Mucosa of gallbladder (tissue), 1 donor: ENCODE measurements at places on chromosomes 2 and 18. TPM values are rescaled to one million over a fixed set of nuclear protein-coding genes. Genes with fewer than 3 reads are reported as not detected.

DNA sequence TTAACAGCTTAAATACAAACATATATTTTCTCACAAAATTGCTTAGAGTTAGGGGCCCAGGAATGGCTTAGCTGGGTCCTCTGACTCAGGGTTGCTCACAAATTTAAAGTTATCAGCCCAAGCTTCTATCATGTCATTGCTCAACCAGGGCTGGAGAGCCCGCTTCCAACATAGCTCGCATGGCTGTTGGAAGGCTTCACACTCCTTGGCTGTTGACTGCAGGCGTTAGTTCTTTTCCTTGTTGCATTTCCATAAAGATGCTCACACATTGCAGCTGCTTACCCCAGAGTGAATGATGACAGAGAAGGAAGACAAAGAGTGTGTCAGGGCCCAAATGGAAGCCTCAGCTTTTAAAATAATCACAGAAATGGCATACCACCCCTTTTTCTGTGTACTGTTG lies 62.9 kb upstream of the TFPI start:
- DNase-seq: no peak

Gene ARHGAP15
- total RNA-seq: 10.0 TPM

DNA sequence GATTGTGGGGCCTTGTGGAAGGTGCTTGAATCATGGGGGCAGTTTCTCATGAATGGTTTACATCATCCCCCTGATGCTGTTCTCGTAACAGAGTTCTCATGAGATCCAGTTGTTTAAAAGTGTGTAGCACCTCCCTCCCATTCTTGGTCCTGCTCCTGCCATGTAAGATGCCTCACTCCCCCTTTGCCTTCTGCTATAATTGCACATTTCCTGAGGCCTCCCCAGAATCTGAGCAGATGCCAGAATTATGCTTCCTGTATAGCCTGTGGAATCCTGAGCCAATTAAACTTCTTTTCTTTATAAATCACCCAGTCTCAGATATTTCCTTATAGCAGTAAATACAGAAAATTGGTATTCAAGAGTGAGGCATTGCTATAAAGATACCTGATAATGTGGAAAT lies 15.6 kb upstream of the WDR75 start:
- DNase-seq: no peak

DNA sequence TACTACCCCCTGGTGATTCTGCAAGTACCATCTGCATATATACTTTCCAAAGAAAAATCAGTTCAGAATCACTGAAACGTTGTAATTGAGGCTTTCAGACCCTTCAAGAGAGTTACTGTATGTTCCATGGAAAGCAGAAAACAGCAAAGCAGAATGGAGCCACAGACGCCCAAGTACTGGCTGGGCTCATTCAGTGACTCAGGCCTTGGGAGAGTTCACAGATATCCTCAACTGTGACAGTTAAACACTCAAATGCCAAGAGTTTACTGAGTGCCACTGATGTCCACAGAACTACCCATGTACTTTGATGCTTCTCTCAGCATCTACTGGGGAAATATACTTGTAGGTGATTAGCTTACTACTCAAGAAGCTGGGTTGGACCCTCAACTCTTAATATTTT lies 303.4 kb downstream of the TCF4 start:
- DNase-seq: no peak

- DNase-seq: no peak
These were observed 23.1 kb upstream of the RAB31 start for GRCh38 chr18:9684881-9685614.

Gene TEX44
- total RNA-seq: not detected

- DNase-seq: no peak
These were observed 11.8 kb upstream of the FTCDNL1 start for GRCh38 chr2:199862788-199863187.

Gene SH3RF3
- total RNA-seq: 11.5 TPM

Gene CXCR4
- total RNA-seq: 61.1 TPM

Gene HOXD13
- total RNA-seq: not detected

Gene ASB18
- not detected for total RNA-seq

Gene NAT8
- 2.4 TPM for total RNA-seq
